Muscle of back (tissue), 13 donors: ENCODE measurements at places on chromosomes 13 and 19. TPM values are rescaled to one million over a fixed set of nuclear protein-coding genes. Genes with fewer than 3 reads are reported as not detected.
A peak's percentile ranks its signal among the peaks of the same experiment; 100 is the strongest.

DNA sequence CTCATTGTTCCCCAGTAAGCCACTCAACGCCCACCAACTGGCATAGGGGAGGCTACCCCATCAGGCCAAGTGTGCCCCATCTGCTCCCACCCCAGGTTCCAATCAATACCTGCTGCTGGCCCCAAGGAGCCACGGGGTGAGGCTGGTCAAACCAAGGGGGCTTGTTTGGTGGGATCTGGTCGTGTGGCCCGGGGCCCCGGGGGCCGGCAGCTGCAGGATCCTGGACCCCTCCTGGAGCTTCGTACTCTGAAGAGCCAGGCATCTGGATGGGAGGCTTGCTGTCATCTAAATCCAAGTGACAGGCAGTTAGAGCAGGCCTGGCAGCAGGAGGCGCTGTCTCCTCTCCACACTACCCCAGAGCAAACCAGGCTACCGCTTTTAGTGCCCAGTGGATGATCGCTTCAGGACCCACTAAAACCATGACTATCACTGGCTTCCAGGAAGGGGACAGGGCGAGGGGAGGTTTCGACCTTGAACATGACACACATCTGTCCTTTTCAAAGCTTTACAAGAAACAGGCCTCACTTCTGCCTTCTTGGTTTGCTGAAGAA is 14.2 kb downstream of the CHERP start:
- no peak for DNase-seq

The SHISA2 gene
- 43.5 TPM for polyA plus RNA-seq

DNA sequence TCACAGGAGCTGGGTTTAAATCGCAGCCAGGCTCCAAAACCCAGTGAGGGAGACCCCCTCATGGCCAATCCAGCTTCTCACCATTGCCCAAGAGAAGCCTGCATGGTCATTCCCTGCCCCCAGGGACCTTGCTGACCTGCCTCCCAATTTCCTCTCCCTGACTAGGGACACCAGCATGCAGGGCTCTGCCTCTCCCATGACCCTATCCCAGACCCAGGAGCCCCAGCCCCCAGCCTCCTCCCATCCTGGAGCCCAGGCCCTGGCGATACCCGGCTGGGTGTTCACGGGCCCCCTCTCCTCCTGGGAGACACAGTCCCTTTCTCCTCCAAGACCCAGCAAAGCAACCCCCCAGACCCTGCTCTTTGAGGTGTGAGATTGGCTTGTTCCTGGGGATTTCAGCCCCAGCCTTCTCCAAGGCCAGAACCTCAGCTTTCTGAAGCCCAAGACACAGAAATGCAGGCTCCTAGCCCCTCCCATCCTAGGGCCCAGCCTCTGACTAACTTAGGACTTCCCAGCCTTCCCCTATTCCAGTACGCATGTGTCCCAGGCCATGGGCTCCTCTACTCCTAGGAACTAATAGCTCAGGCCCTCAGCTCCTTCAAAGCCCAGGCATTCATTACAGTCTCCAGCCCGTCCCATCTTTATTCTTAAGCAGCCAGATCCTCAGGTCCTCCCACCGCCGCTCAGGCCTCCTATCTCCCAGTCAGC is 1.1 kb downstream of the GYS1 start:
- peak; percentile 79 for DNase-seq

The NTF4 gene
- 2.7 TPM for polyA plus RNA-seq

DNA sequence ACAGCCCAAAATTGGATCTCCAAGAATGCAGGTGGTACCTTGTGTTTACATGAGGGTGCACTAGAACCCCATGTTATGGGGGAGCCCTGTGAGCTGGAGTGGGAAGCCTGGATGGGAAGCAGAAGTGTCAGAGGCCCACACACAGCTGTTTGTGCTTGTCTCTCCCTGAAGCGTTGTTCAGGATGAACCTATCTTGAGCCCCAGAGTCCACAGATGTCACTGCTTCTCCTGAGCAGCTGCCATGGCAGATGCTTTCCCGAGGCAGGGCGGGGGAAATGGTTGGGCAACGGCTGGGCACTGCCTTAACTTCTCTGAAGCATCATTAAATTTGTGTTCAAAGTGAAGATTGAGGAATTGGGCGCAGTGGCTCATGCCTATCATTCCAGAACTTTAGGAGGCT is 17.1 kb upstream of the CHST8 start:
- no peak for DNase-seq

The EFNA2 gene
- 1.2 TPM for polyA plus RNA-seq

GRCh38 chr19:13212759-13213330 is 62.6 kb downstream of the IER2 start:
- DNase-seq: peak; percentile 32

DNA sequence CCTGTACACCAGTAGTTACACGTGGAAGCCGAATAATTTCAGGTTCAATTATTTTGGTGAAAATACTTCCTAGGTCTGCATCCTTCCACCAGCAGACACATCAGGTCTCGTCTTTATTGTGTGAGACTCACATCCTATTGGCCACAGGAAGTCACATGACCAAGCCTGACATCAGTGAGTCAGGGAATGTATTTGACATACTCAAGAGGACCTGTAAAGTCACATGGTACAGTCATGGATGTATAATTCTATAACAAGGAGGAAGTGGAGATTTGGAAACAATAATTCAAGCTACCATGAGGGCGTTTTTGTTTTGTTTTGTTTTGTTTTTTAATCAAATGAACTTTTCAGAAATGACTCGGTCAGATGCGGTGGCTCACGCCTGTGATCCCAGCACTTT is 9.3 kb upstream of the HIF3A start:
- DNase-seq: no peak

The ATP8A2 gene
- 1.7 TPM for polyA plus RNA-seq

DNA sequence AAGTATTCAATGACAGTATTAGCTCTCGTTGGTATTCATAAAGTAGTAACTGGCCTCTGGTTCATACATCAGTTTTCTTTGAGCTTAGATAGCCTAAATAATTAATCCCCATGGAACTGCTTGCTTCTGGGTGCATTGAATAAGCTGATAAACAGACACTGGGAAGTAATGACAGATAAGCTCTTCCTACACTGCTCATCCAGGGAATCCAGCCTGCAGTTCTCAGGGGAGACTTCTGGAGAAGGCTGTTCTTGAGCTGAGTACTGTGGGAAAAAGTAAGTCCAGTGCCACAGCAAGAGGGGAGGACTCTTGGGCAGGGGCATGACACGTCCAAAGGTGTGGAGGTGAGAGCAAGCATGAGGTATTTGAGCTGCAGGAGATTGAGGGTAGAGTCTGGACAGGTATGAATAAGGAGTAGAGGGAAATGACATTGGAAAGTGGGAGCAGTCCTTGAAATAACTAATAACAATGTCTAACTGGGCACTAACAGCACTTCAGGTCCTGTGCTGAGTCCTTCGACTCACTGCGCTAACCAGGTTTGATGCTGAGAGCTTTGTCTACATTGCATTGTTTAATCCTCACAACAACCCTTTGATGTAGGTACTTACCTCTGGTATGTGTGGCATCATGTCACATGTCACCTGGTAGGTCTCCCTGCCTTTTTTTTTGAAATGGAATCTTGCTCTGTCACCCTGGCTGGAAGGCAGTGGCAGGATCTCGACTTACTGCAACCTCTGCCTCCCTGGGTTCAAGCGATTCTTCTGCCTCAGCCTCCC is 7.2 kb downstream of the GARRE1 start:
- no peak for DNase-seq

The C19orf85 gene
- polyA plus RNA-seq: not detected

The MTRF1 gene
- polyA plus RNA-seq: 7.6 TPM

The APC2 gene
- polyA plus RNA-seq: 0.71 TPM
